ENCODE measurements at places on chromosomes 5 and 9.

GRCh38 chr5:114977979-114978573 lies 191.6 kb downstream of the TRIM36 start:
- no peak for DNase-seq

GRCh38 chr9:16371306-16371705 lies 499.2 kb downstream of the BNC2 start:
- DNase-seq, result no peak

- DNase-seq, result peak; percentile 12
Measured at GRCh38 chr9:98763986-98764745, 32.2 kb downstream of the ANKS6 start.

DNA sequence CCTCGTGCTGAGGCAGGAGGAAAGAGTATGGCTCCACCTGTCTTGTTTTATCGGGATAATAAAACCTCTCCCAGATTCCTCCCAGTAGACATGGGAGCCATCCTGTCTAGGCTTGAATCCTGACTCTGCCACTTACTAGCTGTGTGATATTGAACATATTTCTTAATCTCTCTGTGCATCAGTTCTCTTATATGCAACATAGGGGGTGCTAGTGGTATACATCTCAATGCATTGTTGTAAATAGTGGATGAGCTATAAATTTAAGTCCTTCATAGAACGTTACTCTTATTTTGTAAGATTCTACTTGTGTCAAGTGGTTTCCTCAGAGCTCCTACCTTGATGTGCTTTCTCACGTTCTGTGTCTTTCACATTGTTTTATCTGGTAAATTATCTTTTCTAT lies 417.7 kb upstream of the POU5F2 start:
- DNase-seq, result no peak

DNA sequence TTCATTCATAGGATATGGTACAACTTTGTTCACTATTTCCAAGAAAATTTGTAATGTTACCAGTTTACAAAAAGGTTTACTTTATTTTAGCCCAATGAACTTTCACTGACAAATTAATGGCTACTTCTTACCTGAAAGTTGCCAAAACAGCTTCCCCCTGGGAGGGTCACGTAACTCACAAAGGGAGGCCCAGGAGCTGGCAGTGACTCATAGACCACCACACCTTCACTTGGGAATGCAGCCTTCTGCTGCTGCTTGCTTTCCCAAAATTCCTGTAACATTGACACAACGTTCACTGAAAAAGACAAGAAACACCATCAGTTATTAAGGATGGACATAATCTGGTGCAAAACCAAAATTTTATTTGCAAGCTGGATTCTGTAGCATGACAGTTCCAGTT lies 18.1 kb downstream of the LIX1 start:
- no peak for DNase-seq

GRCh38 chr5:38922199-38922598 lies 76.4 kb downstream of the OSMR start:
- DNase-seq, result peak; percentile 59

DNA sequence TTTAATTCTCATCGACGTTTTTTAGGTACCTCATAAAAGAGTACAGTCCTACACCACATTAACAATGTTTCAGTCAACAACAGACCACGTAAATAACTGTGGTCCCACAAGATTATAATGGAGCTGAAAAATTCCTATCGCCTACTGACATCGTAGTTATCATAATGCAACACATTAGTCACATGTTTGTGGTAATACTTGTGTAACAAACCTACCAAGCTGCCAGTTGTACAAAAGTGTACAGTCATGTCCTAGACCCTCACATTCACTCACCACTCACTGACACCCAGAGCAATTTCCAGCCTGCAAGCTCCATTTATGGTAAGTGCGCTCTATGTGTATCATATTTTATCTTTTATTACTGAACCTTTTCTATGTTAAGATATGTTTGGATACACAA lies 16.8 kb downstream of the GNAQ start:
- DNase-seq, result no peak

GRCh38 chr9:133351908-133352634 lies 4.1 kb downstream of the RPL7A start:
- DNase-seq, result peak; percentile 68

GRCh38 chr5:170511551-170512258 lies 7.9 kb downstream of the KCNIP1 start:
- DNase-seq, result peak; percentile 19

GRCh38 chr5:171627936-171628632 lies 157.5 kb upstream of the SMIM23 start:
- DNase-seq, result no peak

- no peak for DNase-seq
Measured at GRCh38 chr5:108762660-108763059, 15.0 kb downstream of the FER start.

GRCh38 chr5:12292610-12293204 lies 388.5 kb upstream of the CTNND2 start:
- DNase-seq, result peak; percentile 21

GRCh38 chr5:68353605-68354004 lies 138.0 kb downstream of the PIK3R1 start:
- no peak for DNase-seq

- no peak for DNase-seq
Measured at GRCh38 chr9:124329206-124329792, 71.5 kb downstream of the NEK6 start.

DNA sequence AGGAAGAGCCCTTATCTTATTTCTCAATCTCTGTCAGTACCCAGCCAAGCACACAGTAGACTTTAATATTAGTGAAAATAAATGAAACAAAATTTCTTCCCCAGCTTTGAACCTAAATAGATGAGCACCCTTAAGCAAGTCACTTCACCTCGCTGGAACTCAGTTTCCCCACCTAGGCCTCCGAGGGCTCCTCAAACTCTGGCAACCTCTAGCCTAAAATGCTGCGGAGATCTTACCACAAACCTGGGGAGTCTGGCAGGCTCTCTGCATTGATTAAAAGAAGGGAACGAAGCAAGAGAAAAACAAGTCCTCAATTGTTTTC lies 326 bp downstream of the RIGI start:
- DNase-seq, result no peak

- no peak for DNase-seq
Measured at GRCh38 chr5:10377081-10377480, 23.6 kb downstream of the MARCHF6 start.

DNA sequence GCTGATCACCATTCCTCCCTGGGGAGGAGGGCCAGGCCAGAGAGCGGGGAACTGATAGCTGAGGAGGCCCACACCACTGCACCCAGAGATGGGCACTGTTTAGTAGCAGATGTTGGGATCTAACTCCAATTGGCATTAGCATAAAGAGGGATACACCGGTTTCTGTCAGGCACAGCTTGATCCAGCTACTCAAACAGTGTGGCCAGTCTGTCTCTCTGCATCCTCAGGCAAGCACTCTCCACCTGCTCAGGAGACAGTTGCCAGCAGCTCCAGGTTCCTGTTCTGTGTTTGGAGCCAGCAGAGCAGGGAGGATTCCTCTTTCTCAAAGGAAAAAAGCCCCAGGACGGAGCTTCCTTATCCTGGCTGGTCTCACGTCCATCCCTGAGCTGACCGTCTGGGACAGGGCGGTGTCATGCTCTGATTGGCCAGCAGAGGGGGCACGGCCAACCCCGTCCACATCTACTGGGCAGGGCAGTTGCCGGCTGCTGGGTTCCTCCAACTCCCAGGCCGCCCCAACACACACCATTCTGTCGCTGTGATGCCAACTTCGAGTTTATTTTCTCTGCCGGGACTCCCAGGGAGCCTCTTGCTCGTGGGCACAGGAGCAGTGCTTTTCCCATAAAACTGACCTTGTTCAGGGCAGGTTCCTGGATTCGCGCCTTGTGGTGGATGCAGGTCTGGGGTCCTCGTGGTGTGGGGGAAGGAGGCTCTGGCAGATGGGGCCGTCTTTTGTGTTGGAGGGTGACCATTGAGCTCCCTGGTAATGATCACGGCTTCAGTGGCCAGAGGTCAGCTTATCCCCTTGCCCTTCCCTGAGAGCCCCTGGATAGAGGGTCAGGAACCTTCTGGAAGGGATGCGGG lies 47.9 kb downstream of the COL5A1 start:
- DNase-seq, result peak; percentile 53

DNA sequence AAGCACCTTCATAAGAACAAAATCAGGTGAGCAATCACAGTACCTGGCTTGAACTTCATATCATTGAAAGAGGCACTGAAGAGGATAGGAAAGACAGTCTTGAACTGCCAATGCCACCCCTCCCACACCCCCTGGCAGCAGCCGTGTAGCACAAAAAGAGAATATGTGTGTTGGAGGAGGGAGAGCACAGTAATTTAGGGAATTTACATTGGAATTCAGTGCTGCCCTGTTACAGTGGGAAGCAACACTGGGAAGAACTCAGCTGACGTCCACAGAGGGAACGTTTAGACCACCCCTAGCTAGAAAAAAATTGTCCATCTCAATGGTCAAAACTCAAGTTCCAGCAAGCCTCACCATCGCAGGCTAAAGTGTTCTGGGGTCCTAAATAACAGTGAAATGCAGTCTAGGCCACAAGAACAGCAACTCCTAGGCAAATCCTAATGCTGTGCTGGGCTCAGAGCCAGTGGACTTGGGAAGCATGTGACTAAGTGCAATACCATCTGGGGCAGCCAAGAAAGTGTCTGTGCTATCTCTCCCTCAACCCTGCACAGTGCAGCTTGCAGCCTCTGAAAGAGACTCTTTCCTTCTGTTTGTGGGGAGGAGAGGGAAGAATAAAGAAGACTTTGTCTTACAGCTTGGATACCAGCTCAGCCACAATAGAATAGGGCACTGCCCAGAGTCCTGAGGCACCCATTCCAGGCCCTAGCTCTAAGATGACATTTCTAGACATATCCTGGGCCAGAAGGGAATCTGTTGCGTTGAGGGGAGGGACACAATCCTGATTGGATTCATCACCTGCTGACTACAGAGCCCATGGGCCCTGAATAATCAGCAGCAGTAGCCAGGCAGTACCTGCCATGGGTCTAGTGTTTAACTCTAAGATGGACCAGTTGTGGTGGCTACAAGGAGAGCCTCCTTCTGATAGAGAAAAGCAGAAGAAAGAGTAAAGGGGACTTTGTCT lies 62.1 kb upstream of the VLDLR start:
- DNase-seq, result no peak

DNA sequence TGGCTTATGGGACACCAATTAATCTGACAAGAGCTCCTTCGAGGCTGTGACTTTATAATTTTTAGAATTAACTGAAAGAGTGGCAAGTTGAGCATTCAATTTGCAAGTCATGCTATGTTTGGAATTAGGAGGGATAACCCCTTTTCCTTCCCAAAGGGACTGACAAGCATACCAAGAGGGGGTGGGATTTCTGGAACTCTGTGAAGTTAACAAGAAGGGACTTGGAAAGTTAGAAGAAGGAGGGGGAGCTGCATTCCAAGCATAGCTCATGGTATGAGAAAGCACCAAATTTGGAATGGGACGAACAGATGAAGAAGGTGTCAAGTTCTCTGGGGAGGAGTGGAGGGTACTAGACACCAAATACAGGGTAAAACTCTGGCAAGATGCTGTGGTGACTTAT lies 8.9 kb upstream of the PALM2AKAP2 start:
- no peak for DNase-seq

- DNase-seq, result no peak
Measured at GRCh38 chr5:51832934-51833470, 449.8 kb downstream of the ISL1 start.

- DNase-seq, result no peak
Measured at GRCh38 chr5:135478938-135479337, 26.8 kb upstream of the TIFAB start.

DNA sequence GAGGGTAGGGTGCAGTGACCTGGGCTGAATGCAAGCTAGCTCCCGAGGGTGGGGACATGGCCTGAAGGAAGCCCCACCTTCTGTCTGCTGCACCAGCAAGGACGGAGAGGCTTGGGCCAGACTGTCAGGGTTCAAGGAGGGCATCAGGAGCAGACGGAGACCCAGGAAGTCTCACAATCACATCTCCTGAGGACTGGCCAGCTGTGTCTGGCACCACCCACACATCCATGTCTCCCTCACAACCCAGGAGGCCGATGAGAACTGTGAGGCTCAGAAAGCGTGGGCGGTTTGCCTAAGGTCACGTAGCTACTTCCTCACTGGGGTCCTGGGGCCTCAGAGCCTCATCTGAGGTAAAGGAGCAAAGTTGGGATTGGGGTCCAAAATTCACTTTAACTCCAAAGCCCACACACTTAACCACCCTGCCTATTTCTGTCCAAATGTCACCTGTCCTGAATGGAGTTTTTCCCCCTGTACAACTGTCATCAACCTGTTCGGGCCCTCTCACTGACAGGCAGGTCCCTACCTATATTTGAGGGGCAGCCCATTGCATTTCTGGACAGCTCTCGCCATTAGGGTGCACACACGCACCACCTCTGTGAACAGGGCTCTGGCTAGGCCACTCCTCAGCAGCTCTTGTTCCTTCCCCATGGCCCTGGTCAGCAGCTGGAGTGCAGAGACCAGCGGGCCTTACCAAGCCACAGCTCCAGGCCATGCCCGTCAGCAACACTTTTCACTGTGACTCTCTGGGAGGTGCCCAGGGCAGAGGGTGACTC lies 3.4 kb downstream of the IL13 start:
- DNase-seq, result peak; percentile 25

- no peak for DNase-seq
Measured at GRCh38 chr9:135516132-135516860, 4.9 kb upstream of the LCN1 start.

GRCh38 chr9:78663369-78663768 lies 366.4 kb downstream of the PSAT1 start:
- DNase-seq, result peak; percentile 79

GRCh38 chr5:89440670-89441069 lies 557.7 kb upstream of the MEF2C start:
- no peak for DNase-seq

DNA sequence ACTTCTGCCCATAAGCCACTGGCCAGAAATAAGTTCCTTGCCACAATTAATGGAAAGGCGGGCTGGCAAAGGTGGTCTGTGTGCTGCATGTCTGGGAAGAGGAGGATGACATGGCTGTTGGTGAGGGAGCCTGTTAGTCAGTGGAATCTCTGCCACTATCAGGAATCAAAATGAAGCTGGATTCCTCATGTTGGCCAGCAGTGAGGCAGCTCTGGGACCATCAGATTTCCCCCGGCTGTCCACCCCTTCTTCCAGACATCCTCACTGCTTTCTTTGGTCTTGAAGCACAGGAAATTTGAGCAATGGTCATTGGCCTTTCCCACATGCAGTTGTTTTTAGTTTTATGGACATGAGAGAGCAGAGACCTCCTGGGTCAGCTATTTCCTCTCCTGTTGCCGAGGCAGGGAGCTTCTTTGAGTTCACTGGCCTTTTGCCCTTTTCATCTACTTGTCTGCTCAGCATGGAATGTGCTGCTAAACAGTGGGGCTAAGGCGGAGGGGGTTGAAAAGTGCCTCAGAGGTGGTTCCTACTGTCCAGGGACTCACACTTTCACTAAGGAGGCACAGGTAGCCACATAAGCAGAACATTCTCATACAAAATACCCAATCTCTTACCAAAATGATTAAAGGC lies 34.8 kb upstream of the NEURL1B start:
- DNase-seq, result no peak

Data from suppressor macrophage treated with lipopolysaccharide for 4 hours (primary cell).